ENCODE measurements at places on chromosomes 6 and 20. TPM values are rescaled to one million over a fixed set of nuclear protein-coding genes. Genes with fewer than 3 reads are reported as not detected.

Gene LIN28B
- not detected for total RNA-seq

Gene ENPP3
- total RNA-seq, result 1.4 TPM

Gene KIAA1755
- total RNA-seq, result not detected

Gene CRYBG1
- total RNA-seq, result 44.1 TPM

Gene AKAP12
- 0.85 TPM for total RNA-seq

Gene SUPT3H
- total RNA-seq, result 8.2 TPM

Gene POFUT1
- total RNA-seq, result 34.0 TPM

Gene GRM4
- not detected for total RNA-seq

Gene BPIFB2
- not detected for total RNA-seq

Gene HLA-DQA1
- 143 TPM for total RNA-seq

Gene BPIFA1
- not detected for total RNA-seq

Gene PPIL6
- 0.21 TPM for total RNA-seq

Gene CDSN
- not detected for total RNA-seq

Gene OOEP
- 0.40 TPM for total RNA-seq

Gene RSPH3
- 2.1 TPM for total RNA-seq

Gene RSPH4A
- 0.18 TPM for total RNA-seq

Gene ERVFRD-1
- not detected for total RNA-seq

Gene TXLNB
- 0.38 TPM for total RNA-seq

Gene KCNB1
- total RNA-seq, result 0.05 TPM

Gene MCCD1
- not detected for total RNA-seq

Gene TCF21
- not detected for total RNA-seq

Gene SIRPG
- 122 TPM for total RNA-seq

Gene BTN1A1
- not detected for total RNA-seq

Gene BPIFB1
- not detected for total RNA-seq

Gene JPH2
- not detected for total RNA-seq

Gene KIF25
- total RNA-seq, result not detected

Gene SLC22A7
- total RNA-seq, result not detected

Gene TBP
- 26.8 TPM for total RNA-seq

Gene MSH5
- total RNA-seq, result 109 TPM

Gene PI16
- total RNA-seq, result 0.37 TPM

Gene CDK19
- 27.8 TPM for total RNA-seq

Gene FOXS1
- not detected for total RNA-seq

Gene PRELID3B
- 104 TPM for total RNA-seq

Gene MYLK2
- 1.2 TPM for total RNA-seq

Gene WFDC2
- not detected for total RNA-seq

Gene LINC00237
- 0.35 TPM for total RNA-seq

Gene ISM1
- total RNA-seq, result 0.23 TPM

Gene TJAP1
- total RNA-seq, result 41.1 TPM

Gene TAGAP
- total RNA-seq, result 44.8 TPM

Gene SPATA2
- 11.1 TPM for total RNA-seq

Gene PLCB4
- total RNA-seq, result not detected

Gene SLC22A16
- not detected for total RNA-seq

Gene IFT52
- total RNA-seq, result 15.9 TPM

Gene FAM184A
- total RNA-seq, result 3.7 TPM

Gene VSTM2L
- not detected for total RNA-seq

Gene SLC4A11
- 6.0 TPM for total RNA-seq

Gene L3MBTL1
- total RNA-seq, result 9.6 TPM

Gene OVOL2
- not detected for total RNA-seq

Gene SLC22A3
- total RNA-seq, result not detected

Gene BEND6
- not detected for total RNA-seq

Gene BICRAL
- 24.3 TPM for total RNA-seq

Gene FAM83C
- total RNA-seq, result not detected

Gene TRIM31
- not detected for total RNA-seq

Gene SPATS1
- total RNA-seq, result not detected

Gene COX4I2
- total RNA-seq, result not detected

All from activated CD8-positive, alpha-beta memory T cell treated with anti-CD3 and anti-CD28 coated beads, Interleukin-2, amount 10 ng/mL, durations not matched to agents 7 days and 5 days (primary cell).